Activated naive CD4-positive, alpha-beta T cell treated with anti-CD3 and anti-CD28 coated beads for 36 hours (primary cell): ENCODE measurements at places on chromosomes 6 and 20. TPM values are rescaled to one million over a fixed set of nuclear protein-coding genes. Genes with fewer than 3 reads are reported as not detected.

DNA sequence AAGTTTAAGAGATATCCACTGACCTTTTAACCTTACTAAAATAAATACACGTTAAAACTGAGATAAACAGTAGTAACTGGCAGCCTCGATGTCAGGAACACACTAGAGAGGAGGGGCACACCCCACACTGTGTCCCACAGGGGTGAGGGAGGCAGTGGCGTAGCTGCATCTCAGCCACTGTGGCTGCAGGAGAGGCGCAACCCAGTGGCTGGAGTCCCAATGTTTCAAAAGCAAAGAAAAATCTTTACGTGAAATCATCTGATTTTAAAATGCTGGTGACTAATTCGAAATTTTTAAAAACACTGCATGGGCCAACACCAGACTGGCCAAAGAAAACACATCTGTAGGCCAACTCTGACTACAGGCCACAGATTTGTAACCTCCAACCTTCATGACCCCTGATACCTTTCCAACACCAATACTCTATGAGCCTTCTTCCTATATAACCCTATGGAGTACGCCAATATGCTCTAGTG, 54.7 kb downstream of the TRAM2 start:
- H3K4me1 ChIP-seq = peaks cover 11% of the 10 kb centered on the region
- DNase-seq = no peak
- no peak overlapping the region for H3K4me3 ChIP-seq
- no peaks in the 10 kb centered on the region for H3K27me3 ChIP-seq

- no peak within 1 kb of the TSS for H3K4me3 ChIP-seq
- peaks cover 32% of the 10 kb centered on the region for H3K27me3 ChIP-seq
- H3K27ac ChIP-seq = no peak within 1 kb of the TSS
- DNase-seq = no peak
Measured at GRCh38 chr20:19758133-19758500, at the start of gene RIN2. RIN2 (plus strand) TSS chr20:19758258; CDS start chr20:19889602, 131,344 bp downstream.

- H3K27ac ChIP-seq = no peak overlapping the region
- DNase-seq = no peak
- H3K4me1 ChIP-seq = no peaks in the 10 kb centered on the region
- H3K36me3 ChIP-seq = no peaks in the 10 kb centered on the region
Measured at GRCh38 chr6:44569931-44570385, 182.5 kb downstream of the CDC5L start.

- H3K36me3 ChIP-seq = peaks cover 12% of the 10 kb centered on the region
- peak overlapping the region; percentile 32 for H3K27ac ChIP-seq
- peaks cover 54% of the 10 kb centered on the region for H3K4me1 ChIP-seq
- no peaks in the 10 kb centered on the region for H3K27me3 ChIP-seq
- no peak for DNase-seq
- H3K4me3 ChIP-seq = peak overlapping the region; percentile 63
Measured at GRCh38 chr6:127869183-127869582, 31.7 kb downstream of the THEMIS start.

- no peak for DNase-seq
- H3K4me3 ChIP-seq = no peak overlapping the region
- no peaks in the 10 kb centered on the region for H3K36me3 ChIP-seq
Measured at GRCh38 chr20:36794116-36794474, 20.5 kb upstream of the DSN1 start.

DNA sequence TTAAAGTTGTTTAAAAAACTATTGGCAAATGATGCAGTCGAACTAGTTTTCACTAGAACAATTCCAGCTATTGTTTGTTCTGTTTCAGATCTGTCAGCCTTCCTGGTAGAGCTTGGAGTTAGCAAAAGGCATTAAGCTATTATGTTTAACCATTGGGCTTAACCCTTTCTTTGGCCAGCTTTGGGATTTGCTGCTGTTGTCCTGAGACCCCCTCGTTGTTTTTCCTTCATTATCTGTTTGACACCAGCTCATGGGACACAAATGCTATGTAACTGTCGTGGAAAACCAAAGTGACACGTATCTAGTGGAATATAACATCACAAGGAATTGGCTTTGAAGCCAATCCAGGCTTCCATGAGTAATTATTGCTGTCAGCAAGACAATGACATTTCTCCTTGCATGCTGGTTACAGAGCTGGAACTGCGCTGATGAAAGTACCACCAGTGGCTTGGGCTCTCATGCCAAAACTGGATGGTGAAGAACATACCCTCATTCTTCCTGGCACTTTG, 96.0 kb downstream of the EYA2 start:
- H3K4me3 ChIP-seq = no peak overlapping the region
- H3K27me3 ChIP-seq = peaks cover 23% of the 10 kb centered on the region
- H3K36me3 ChIP-seq = no peaks in the 10 kb centered on the region
- H3K4me1 ChIP-seq = peaks cover 16% of the 10 kb centered on the region
- no peak overlapping the region for H3K27ac ChIP-seq

DNA sequence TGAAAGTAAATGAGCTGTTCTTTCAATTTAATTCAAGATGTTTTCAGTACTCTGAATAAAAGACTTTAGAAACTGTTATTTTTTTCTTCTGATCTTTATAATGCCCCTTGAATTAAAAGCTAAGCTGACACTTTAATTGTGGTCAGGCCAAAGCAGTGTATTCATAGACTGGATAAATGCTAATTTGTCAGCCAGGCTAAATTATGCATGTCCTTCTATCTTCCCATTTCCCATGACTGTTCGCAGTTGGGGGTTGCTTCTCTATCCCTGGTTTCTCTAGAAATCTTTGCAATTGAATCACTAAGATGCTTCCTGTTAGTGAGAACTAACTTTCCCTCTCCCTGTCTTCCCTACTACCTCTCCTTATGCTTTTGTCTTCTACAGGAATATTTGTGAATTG, 396.2 kb downstream of the RFPL4B start:
- no peaks in the 10 kb centered on the region for H3K36me3 ChIP-seq
- no peak for DNase-seq
- no peaks in the 10 kb centered on the region for H3K27me3 ChIP-seq
- H3K4me1 ChIP-seq = no peaks in the 10 kb centered on the region
- no peak overlapping the region for H3K4me3 ChIP-seq
- no peak overlapping the region for H3K27ac ChIP-seq

- no peaks in the 10 kb centered on the region for H3K36me3 ChIP-seq
- H3K4me3 ChIP-seq = no peak overlapping the region
- DNase-seq = no peak
- H3K27me3 ChIP-seq = no peaks in the 10 kb centered on the region
- H3K4me1 ChIP-seq = no peaks in the 10 kb centered on the region
- H3K27ac ChIP-seq = no peak overlapping the region
Measured at GRCh38 chr6:50979171-50979525, 160.5 kb downstream of the TFAP2B start.

- H3K27me3 ChIP-seq = no peaks in the 10 kb centered on the region
- no peak for DNase-seq
- no peaks in the 10 kb centered on the region for H3K4me1 ChIP-seq
- H3K27ac ChIP-seq = no peak overlapping the region
Measured at GRCh38 chr6:152272486-152272885, 364.7 kb downstream of the SYNE1 start.

GRCh38 chr6:16752206-16752866, 8.9 kb downstream of the ATXN1 start:
- H3K4me3 ChIP-seq = no peak overlapping the region
- H3K27ac ChIP-seq = no peak overlapping the region
- no peak for DNase-seq
- H3K36me3 ChIP-seq = peaks cover 10% of the 10 kb centered on the region

CITED2 gene
- total RNA-seq = 23.8 TPM

SLX4IP gene
- 5.2 TPM for total RNA-seq
